ENCODE measurements at places on chromosomes 3 and 15.

DNA sequence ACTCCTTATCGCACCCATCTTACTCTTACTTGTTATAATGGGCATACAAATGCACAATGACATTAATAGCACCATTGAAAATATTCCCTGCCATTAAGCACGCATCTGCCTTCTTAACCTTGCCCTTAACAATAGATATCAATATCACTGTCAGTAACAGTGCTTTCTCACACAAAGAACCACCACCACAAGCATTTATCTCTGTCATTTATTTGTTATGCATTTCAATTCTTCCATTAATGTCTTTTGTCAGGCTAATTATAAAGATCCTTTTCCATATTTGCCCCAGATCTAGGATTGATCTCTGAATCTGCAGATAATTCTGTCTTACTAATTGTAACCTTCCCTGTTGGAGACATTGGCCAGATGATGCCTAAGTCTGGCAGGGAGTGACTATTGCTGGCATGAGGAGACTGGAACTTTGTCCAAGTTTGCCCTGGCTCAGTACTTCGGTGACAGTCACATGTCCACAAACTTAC is 419.6 kb upstream of the TGFBR2 start:
- no peak for DNase-seq

- no peak for DNase-seq
These were observed 1.5 kb downstream of the RBM15B start for GRCh38 chr3:51392355-51393133.

- no peak for DNase-seq
These were observed 318.7 kb upstream of the STT3B start for GRCh38 chr3:31213869-31214486.

- no peak for DNase-seq
These were observed 328.3 kb upstream of the AGTR1 start for GRCh38 chr3:148369381-148369780.

- DNase-seq, result no peak
These were observed 256.9 kb downstream of the SQOR start for GRCh38 chr15:45891766-45892165.

GRCh38 chr3:5054098-5054497 is 68.0 kb upstream of the ARL8B start:
- DNase-seq, result no peak

GRCh38 chr3:143806038-143806437 is 42.2 kb downstream of the SLC9A9 start:
- no peak for DNase-seq

DNA sequence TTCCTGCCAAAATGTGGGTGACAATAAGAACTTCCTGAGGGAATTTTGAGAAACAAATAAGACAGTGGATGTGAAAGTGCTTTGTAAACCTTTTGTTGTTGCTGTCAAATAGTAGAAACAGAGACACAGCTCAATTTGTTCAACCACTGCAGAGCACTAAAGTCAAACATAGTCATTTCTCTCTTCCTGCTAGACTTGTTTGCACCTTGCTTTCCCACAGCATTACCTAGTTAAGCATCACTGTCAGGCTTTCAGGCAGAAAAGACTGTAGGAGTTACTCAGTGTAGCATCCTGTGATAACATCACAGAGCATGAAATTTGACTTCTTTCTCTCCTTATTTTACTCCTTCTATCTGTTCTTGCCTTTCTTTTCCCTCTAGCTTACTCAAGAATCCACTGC is 27.1 kb downstream of the SLC12A1 start:
- no peak for DNase-seq

GRCh38 chr15:78872972-78873792 is 492 bp downstream of the MORF4L1 start:
- DNase-seq, result peak; percentile 67

GRCh38 chr3:76132154-76132470 is 346.8 kb upstream of the ZNF717 start:
- no peak for DNase-seq

DNA sequence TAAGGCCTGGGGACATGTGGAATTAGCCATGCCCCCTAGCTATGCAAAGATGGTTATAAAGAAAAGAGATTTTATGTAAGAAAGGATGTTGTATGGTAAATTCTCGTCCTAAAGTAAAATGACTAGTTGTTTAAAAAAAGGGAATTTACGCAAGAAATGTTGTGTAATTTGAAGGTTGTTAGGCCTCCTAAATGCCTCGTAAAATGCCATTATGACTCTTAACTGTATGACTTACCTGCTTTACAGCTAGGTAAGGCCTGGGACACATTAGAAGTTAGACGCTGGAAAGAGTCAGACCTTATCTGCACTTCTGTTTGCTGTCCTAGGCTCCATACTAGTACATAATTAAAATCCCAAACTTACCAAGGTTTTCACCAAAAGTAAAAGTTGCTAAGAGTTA is 17.5 kb upstream of the HHATL start:
- no peak for DNase-seq

GRCh38 chr3:51675201-51675611 is 4.2 kb downstream of the TEX264 start:
- no peak for DNase-seq

Data from stimulated activated CD8-positive, alpha-beta memory T cell treated with anti-CD3 and anti-CD28 coated beads, Interleukin-4, amount 100 ng/mL, for 1 hour (primary cell).